8988T (cell line): ENCODE measurements at places on chromosomes 6 and 20.

DNA sequence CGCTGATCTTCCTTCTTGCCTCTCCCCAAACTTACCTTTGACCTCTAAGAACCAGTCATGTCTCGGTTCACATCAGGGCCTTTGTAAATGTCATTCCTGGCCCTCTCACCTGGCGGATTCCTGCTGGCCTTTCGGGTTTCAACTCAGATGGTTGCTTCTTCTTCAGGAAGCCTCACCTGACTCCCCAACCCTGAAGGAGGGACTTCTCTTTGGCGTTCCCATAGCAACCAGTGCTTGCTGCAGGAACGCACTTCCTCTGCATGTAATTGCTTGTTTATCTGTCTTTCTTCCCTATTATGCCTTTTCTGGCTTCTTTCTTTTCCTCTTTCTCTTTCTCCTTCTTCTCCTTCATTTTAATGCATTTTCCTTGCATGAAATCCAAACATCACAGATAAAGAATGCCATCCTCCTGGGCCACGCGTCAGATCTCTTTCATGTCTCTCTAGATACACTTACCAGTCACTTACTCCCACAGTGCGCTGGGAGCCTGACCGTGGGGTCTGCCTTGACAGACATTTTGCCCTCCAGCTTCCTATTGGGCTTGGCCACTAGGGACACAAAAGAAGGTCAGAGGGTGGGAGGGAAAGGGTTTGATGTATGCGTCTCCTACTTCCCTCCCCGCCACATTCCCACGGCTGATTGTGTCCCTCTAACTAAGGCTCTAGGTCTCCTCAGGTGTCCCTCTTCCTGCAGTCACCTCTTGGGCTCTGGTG, 295.7 kb upstream of the TSHZ2 start:
- DNase-seq, result no peak

DNA sequence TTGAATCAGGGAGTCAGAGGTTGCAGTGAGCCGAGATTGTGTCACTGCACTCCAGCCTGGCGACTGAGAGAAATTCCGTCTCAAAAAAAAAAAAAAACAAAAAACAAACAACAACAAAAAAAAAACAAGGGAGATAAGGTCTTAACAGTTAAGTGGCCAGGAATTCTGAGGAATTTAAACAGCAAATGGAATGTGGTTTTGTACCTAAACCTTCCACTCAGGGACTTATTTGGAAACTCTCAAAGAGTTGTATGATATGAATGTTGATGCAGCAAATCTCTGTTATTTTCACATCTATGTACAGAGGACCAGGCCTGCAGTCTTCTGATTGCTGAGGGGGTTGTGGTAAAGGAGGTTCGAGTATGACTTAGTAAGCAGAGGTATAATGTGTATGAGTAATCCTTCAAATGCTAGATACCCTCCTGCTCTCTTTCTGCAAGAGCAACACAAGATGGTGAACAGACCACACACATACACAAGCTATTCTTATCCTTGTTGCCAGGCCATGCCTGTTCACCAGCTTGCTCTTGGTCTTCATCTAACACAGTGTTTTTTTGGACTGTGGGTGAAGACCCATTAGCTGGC, 174.9 kb upstream of the SCGN start:
- no peak for DNase-seq

- DNase-seq, result no peak
Observed at GRCh38 chr20:37539424-37539823, 11.7 kb upstream of the BLCAP start.

GRCh38 chr6:115120391-115120790, 777.6 kb upstream of the HS3ST5 start:
- DNase-seq, result no peak

DNA sequence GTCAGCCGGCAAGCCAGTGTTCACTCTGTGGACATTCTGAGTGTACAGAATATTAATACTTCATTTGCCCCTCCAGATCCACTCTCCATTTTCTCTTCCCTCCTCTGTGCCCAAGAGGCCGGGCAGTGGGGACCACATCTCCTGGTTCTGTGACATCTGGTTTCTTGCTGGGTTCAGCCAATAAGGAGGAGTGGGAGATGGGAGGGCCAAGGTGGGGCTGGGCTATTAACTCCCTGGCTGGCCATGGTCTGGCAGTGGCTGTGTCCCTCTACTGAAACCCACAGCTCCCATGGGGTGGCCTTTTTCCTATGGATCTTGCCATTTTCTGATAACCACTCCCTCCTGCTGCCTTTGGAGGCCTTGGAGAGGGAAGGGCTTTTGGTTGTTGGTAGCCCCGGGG, 30.0 kb upstream of the SALL4 start:
- DNase-seq, result no peak

DNA sequence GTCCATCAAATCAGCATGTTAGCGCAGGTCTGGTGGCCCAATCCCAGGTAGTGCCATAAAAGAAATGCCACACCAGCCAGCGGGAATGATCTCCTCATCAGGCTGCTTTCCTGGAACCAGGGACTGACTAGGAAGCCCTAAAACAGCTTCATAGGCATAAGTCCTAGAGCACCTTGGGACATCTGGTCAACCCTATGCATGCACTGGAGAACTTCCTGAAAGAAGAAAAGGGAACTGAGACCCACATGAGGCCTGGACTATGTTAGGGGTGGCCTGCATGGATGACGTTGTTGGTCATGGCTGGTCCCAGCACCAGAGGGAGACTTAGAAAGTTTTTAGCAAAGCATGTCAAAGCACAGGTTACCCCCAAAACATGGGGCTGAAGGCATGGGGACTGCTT, 7.6 kb upstream of the KCNK16 start:
- no peak for DNase-seq

DNA sequence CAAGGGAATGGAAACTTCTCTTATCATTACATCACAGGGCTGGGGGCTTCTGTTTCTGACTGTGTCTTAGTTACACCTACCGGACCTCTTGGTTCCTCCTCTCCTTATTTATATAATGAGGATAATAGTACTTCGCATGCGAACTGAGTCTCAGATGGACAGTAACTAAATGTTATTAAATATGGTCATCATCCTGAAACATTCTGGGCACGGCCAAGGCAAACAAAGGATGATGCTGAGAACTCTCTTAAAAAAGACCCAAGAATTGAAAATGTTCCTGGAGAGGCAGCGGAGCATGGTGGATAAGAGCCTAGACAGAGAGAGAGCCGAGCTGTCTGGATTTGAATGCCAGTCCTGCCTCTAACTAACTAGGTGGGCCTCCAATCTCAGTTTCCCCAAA, 119.8 kb upstream of the SASH1 start:
- no peak for DNase-seq

GRCh38 chr20:56833427-56833826, 204.3 kb downstream of the TFAP2C start:
- DNase-seq, result no peak
